ENCODE measurements at places on chromosomes 6 and 20.
A peak's percentile ranks its signal among the peaks of the same experiment; 100 is the strongest.

GRCh38 chr20:19626896-19627295, 131.2 kb upstream of the RIN2 start:
- no peak for DNase-seq

GRCh38 chr20:46250772-46251171, 57.5 kb downstream of the CDH22 start:
- DNase-seq = no peak

DNA sequence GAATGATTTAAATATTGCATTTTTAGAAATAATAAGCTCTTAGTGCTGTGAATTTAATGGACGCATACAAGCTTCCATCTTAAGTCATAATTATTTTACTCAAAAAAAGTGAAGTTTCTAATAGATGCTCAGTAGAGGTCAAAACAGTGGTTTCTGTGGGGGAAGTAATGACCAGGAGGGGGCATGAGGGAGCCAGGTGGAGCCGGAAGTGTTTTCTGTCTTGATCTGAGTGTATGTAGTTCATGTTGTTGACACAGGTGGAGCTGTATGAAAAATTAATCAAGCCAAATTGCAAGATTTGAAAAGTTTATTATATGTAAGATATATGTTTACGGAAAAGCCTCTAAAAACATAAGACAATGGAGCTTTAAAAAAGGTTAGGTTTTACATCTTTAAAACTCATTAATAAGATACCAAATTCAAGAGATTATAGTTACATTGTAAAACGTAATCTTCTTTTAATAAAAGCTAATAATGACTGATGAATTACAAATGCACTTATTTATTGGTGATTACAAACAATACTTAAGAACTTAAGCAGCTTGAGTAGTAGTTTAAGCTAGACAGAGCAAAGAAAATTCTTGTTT, 68.0 kb downstream of the PLAGL1 start:
- peak; percentile 36 for DNase-seq

- no peak for DNase-seq
These were observed 33.3 kb downstream of the ORC3 start for GRCh38 chr6:87623248-87623647.

DNA sequence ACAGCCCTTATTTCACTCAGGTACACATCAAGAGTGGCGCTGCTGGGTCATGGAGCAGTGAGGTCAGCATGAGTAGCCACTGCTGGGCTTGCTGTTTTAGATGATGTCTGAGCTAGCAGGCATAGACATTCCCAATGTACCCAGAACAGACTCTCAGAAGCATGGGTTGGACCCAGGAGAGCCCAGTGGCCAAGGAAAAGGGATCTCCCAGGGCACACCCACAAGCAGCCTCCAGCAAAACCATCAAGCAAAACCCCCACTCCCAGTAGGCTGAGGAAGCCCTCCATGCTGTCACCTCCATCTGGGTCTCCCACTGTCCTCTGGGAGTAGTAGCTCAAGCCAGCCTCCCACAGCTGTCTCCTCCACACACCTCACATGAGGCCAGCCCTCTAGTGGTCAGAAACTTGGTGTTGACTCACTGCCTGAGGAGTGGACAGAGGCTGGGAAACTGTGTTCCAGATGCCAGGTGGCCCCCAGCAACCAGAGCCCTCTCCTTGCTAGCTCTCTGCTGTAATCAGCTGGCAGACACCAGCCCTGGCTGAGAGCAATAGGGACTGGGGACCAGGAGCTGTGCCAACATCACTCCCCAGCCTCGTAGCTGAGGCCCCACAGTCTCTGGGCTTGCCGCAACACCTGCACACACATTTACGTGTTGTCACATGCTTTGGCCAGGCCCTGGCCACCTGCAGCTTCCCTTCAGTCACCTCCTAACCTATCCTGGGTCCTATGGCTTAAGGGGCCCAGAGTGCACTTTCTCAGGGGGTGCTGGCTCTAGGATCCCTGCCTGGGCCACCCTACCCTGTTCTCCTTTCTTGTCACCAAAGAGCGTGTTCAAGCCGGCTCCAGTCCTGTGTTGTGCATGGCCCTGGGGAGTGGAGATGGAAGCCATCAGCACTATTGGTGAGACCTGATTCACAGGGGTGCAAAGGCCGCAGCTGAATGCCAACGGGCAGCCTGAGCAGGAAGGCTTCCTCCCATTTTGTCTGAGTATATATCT, 1.9 kb upstream of the AP5S1 start:
- peak; percentile 75 for DNase-seq

GRCh38 chr6:15401120-15401519, 155.3 kb downstream of the JARID2 start:
- DNase-seq = no peak

DNA sequence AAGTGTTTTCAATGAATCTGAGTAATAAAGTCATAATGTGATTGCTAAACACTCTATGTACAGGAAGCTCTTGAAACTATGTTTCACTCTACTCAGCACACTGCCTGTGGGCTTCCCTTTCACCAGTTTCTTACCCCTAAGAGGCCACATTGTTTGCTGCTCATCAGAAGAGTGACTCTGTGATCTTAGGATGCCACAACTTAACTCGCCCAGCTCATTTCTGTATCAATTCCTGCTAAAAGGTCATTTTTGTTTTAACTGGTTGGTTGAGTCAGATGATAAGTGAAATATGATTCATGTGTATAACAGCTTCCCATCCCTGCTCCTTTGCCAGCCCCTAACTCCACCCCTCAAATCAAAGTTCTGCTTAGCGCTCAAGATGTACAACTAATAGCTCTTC, 9.8 kb upstream of the NDUFAF4 start:
- DNase-seq = peak; percentile 6

DNA sequence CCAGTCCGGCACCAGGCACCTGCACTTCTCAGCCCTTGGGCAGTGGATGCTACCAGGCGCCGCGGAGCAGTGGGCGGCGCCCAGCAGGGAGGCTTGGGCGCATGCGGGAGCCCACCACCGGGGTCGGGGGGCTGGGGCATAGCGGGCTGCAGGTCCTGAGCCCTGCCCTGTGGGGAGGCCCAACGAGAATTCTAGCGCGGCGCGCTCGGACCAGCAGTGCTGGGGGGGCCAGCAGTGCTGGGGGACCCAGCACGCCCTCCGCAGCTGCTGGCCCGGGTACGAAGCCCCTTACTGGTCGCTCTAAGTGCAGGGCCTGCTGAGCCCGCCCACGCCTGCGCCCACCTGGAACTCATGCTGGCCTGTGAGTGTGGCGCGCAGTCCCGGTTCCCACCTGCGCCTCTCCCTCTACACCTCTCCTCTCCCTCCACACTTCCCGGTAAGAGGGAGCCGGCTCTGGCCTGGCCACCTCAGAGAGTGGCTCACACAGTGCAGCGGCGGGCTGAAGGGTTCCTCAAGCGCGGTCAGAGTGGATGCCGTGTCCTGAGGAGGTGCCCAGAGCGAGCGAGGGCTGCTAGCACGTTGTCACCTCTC, 28.5 kb upstream of the SERPINB1 start:
- no peak for DNase-seq

DNA sequence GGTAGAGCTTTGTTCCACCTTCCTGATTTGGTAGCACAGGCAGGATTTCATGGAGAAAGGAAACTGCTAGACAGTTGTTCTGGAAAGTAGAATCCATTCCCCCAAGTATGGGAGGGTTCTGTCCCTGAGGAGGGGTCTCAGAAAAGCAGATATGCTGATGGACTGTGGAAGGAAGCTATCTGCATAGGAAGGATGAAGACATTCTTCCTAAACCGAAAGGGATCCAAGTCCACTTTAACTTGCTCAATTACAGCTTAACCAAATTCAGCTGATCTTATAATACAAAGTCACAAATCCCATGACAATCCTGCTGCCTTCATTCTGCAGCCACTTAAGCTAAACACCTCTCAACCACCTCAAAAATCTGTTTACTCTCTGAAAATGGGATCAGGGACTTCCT, 2.6 kb downstream of the MAN1A1 start:
- no peak for DNase-seq

- DNase-seq = no peak
These were observed 1.5 kb downstream of the DEK start for GRCh38 chr6:18262702-18263417.
